ENCODE measurements at places on chromosomes 2 and 18. TPM values are rescaled to one million over a fixed set of nuclear protein-coding genes. Genes with fewer than 3 reads are reported as not detected.

- no peaks in the 10 kb centered on the region for H3K36me3 ChIP-seq
- no peak overlapping the region for H3K4me3 ChIP-seq
- DNase-seq, result no peak
- no peaks in the 10 kb centered on the region for H3K4me1 ChIP-seq
- no peaks in the 10 kb centered on the region for H3K27me3 ChIP-seq
Observed at GRCh38 chr2:71476495-71476894, 23.1 kb downstream of the DYSF start.

COBLL1 gene
- 41.8 TPM for total RNA-seq

COLEC11 gene
- 4.7 TPM for total RNA-seq

GRCh38 chr18:54205959-54206358 is 18.5 kb downstream of the MBD2 start:
- H3K4me1 ChIP-seq, result peaks cover 9% of the 10 kb centered on the region
- peaks cover 6% of the 10 kb centered on the region for H3K36me3 ChIP-seq
- DNase-seq, result no peak
- no peak overlapping the region for H3K27ac ChIP-seq
- H3K27me3 ChIP-seq, result no peaks in the 10 kb centered on the region

DNA sequence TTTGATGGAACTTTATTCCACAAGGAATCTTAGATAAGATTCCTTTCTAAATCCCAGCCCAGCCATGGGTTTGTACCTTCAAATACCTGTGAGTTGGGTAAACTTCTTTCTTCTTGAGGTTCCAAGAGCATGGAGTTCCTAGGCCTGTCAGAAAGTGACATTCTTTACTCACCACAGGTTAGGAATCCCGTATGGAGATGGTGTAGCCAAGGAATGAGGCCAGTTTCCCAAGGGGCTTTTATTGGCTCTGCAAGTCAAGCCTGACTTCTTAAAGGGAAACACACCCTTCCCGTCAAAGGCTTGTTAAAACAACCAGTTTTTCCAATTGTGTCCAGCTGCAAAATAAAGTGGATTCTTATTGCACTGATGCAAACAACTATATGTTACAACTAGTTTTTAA is 45.8 kb downstream of the STK17B start:
- H3K4me3 ChIP-seq, result no peak overlapping the region
- no peak for DNase-seq
- no peaks in the 10 kb centered on the region for H3K27me3 ChIP-seq
- H3K36me3 ChIP-seq, result no peaks in the 10 kb centered on the region

VWC2L gene
- not detected for total RNA-seq

- H3K27me3 ChIP-seq, result no peaks in the 10 kb centered on the region
- no peak overlapping the region for H3K27ac ChIP-seq
- H3K4me3 ChIP-seq, result no peak overlapping the region
- no peaks in the 10 kb centered on the region for H3K4me1 ChIP-seq
Observed at GRCh38 chr2:45435316-45435715, 175.8 kb downstream of the SRBD1 start.

- no peak overlapping the region for H3K27ac ChIP-seq
- DNase-seq, result no peak
- peaks cover under 1% of the 10 kb centered on the region for H3K36me3 ChIP-seq
- H3K4me3 ChIP-seq, result no peak overlapping the region
Observed at GRCh38 chr2:61529944-61530735, 8.0 kb downstream of the XPO1 start.

- H3K27ac ChIP-seq, result no peak overlapping the region
- H3K27me3 ChIP-seq, result no peaks in the 10 kb centered on the region
- no peaks in the 10 kb centered on the region for H3K36me3 ChIP-seq
- H3K4me1 ChIP-seq, result no peaks in the 10 kb centered on the region
- DNase-seq, result no peak
Observed at GRCh38 chr2:78301166-78301789, 724.2 kb upstream of the REG3G start.

GULP1 gene
- 37.2 TPM for total RNA-seq

NR4A2 gene
- total RNA-seq, result 4.2 TPM

DNA sequence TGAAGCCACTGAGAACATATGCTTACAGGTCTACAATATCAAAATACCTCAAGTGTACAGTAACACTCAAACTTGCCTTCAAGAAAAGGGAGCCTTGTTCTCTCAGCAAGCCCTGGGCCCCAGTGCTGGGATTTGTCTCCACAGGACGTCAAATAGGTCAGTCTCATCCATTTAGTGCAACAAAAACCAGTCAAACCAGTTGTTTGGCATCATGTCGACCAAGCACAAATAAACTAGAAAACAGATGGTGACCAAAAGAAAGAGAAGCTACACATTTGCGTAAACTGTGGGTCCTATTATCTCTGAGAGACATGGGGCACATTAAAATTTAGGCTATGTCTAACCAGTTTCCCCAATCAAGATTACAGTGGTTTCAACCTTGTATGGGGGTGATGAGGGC is 182.6 kb upstream of the PKDCC start:
- no peaks in the 10 kb centered on the region for H3K4me1 ChIP-seq
- H3K4me3 ChIP-seq, result no peak overlapping the region
- no peak overlapping the region for H3K27ac ChIP-seq
- no peak for DNase-seq
- no peaks in the 10 kb centered on the region for H3K36me3 ChIP-seq
- H3K27me3 ChIP-seq, result no peaks in the 10 kb centered on the region

DNA sequence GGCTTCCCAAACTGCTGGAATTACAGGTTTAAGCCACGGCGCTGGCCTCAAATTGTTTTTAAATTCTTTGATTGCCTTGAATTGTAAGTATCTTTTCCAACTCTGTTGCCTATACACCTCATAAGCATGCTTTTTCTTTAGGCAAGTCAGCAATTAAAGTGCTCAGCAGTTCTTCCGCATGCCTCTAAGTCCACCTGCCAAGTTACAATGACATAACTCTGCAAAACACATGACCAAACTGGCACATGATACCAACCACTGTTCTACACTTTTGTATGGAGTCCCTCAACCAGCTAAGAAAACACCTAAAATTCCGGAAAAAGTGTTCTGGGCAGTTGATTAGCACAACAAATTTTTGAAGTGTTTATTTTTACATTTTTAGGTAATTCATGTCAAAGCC is 5.1 kb downstream of the TXNL4A start:
- H3K27me3 ChIP-seq, result no peaks in the 10 kb centered on the region
- H3K4me3 ChIP-seq, result no peak overlapping the region
- peaks cover 31% of the 10 kb centered on the region for H3K4me1 ChIP-seq
- peak overlapping the region; percentile 79 for H3K27ac ChIP-seq

ALPI gene
- total RNA-seq, result not detected

SPP2 gene
- not detected for total RNA-seq

GRCh38 chr2:88350331-88351248 is 101.9 kb downstream of the FOXI3 start:
- no peak overlapping the region for H3K27ac ChIP-seq
- peak; percentile 3 for DNase-seq
- no peak overlapping the region for H3K4me3 ChIP-seq
- H3K36me3 ChIP-seq, result no peaks in the 10 kb centered on the region

DNA sequence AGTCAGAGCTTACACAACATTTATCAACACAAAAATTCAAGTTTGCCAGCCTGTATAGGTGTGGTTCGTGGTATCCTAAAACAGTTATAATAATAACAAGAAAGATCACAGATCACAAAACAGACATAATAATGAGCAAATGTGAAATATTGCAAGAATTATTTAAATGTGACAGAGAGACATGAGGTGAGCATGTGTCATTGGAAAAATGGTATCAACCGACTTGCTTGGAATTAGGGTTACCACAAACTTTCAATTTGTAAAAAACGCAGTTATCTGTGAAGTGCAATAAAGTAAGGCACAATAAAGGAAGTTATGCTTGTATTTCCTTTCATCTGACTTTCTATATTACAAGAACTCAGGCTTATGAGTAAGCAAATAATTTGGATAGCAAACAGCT is 116.8 kb downstream of the IKZF2 start:
- no peak overlapping the region for H3K4me3 ChIP-seq
- H3K36me3 ChIP-seq, result no peaks in the 10 kb centered on the region
- no peak for DNase-seq
- no peaks in the 10 kb centered on the region for H3K27me3 ChIP-seq
- no peak overlapping the region for H3K27ac ChIP-seq

GAREM2 gene
- total RNA-seq, result 0.49 TPM

RFX8 gene
- total RNA-seq, result not detected

Data from thyroid gland (tissue), 4 donors.